ENCODE measurements at places on chromosomes 4 and X. TPM values are rescaled to one million over a fixed set of nuclear protein-coding genes. Genes with fewer than 3 reads are reported as not detected.
A peak's percentile ranks its signal among the peaks of the same experiment; 100 is the strongest.

- no peak for DNase-seq
These were observed 33.6 kb downstream of the LNX1 start for GRCh38 chr4:53557669-53558064.

GRCh38 chrX:129472116-129472515 lies 51.2 kb downstream of the SMARCA1 start:
- DNase-seq: no peak

DNA sequence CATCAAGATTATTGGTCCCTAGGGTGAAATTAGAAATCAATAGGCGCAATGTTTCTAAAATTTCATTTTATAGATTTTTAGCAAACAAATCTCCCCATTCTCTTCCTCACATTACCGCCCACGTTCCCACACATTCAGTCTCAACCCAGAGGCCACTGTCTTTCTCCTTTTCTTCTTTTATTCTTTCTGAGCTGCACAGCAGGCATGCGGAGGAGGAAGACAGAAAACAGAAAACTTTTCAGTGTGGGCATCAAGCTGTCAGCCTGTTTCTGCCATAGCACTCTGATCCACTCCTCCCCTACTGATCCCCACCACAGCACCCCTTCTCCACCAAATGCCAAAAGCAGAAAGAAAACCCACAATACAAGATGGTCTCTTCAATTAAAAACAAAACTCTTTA lies 94.8 kb upstream of the ADAMTS3 start:
- no peak for DNase-seq

GRCh38 chr4:29538889-29539646 lies 1181.1 kb upstream of the PCDH7 start:
- no peak for DNase-seq

DNA sequence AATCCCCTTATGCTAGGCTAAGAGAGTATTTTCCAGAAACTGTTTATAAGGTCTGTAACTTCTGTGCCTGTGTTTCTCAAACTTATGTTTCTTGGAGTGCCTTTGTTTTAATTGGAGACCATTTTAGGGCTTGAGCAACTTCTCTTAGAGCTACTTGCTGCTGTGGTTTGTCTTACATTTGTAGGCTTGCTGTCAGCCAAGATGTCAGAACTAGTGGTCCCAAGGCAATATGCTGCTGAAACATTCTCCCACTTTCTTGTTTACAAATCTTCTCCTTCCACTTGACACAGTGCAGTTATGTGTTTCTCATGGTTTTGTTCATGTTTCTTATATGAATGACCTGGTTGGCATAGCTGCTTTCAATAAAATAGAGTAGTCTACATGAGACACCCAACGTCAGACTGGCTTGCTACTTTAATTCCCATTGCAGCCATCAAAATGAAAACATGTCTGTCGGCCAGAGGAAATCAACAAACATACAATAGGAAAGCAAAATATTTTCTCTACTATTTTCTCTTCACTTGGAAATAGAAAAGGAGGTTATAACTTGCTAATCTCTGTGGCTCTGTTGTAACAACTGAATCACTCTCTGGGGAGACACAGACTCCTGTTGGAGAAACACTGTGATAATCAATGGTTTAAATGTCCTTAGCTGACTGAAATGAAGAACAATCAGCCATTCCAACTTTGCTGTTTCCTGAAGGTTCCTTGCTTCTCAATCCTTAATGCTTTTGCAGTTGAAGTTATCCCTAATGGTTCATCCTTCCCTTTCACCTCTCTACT lies 426.4 kb downstream of the PDGFC start:
- DNase-seq: no peak

- DNase-seq: peak; percentile 75
These were observed 80.9 kb downstream of the FAM114A1 start for GRCh38 chr4:38948551-38948950.

DNA sequence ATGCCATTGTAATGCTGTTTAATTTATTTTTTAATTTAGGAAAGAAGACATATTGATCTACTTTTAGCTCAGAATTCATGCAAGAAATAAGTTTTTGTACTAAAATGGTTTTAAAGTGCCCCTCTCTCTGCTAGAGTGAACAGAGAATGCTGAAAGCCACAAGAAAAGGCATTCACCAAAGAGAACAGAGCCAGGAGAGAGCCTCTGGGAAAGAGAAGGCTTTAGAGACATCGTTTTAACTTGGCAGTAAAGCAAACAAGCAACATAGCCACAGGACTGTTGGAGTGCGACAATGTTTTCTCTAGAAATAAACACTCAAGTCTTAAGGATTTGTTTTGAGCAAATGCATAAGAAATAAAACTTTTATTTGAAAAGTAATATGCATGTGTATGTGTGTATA lies 484.1 kb upstream of the CPEB2 start:
- DNase-seq: no peak

DNA sequence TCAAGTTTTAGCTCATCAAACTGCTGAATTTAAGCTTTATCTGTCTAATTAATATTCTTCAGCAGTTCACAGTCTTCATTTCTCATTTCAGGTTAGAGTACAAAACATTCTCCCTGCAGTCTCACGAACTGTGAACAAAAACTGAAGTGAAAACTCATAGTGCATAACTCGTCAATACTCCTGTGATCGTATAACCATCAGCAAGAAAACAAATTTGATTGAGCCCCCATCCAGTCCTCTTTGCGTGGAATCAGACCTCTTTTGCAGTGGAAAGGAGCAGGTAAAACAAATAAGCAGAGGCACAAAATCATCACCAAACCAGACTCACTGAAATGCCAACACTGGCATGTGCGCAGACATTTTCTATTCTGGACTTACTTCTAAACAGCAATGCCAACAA lies 12.7 kb downstream of the ADAM29 start:
- no peak for DNase-seq

- DNase-seq: peak; percentile 18
These were observed 21.4 kb upstream of the PLCXD1 start for GRCh38 chrX:259692-260355.

GRCh38 chr4:83388313-83388676 lies 53.6 kb upstream of the HPSE start:
- DNase-seq: no peak

GRCh38 chr4:83996254-83996653 lies 460.3 kb downstream of the GPAT3 start:
- DNase-seq: no peak

- no peak for DNase-seq
These were observed 46.2 kb downstream of the FAM9B start for GRCh38 chrX:8987672-8988250.

- no peak for DNase-seq
These were observed 3.2 kb downstream of the SEL1L3 start for GRCh38 chr4:25859429-25860148.

- DNase-seq: no peak
These were observed 673.8 kb downstream of the STIM2 start for GRCh38 chr4:27534488-27534887.

- no peak for DNase-seq
These were observed 103.9 kb upstream of the RAB40AL start for GRCh38 chrX:102833136-102833535.

DNA sequence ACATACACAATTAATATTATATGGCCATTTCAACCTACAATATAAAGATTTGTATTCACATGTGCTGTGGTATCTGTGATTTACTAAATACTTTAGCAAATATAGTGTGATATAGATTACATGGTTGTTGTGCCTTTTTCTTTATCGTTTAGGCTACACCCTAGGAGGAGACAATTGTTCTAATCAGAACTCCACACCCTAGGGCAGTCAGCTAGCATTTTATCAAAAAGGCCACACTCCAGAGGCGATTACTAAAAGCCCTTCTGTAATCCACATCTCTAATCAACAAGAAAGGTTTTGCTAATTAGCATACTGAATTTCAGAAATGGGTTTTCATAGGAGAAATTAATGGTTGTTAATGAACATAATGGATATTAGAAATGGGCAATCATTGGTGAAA lies 319.5 kb upstream of the NOCT start:
- DNase-seq: no peak

DNA sequence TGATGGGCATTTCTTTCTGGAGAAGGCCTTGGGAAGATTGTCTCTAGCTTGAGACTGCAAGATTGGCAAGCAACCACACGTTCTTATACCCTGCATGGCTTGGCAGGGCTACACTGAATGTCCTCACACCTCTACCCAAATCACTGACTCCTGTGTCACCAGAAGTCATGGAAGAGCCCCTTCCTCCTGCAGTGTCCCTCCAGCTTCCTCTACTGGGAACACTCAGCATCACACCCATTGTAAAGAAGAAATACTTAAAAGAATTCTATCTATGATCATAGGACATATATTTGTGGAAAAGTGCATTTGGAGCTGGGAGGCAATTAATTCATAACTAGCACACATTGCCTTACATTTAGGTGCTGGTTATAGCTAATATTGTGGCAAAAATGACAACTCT lies 113.1 kb downstream of the CCSER1 start:
- no peak for DNase-seq

DNA sequence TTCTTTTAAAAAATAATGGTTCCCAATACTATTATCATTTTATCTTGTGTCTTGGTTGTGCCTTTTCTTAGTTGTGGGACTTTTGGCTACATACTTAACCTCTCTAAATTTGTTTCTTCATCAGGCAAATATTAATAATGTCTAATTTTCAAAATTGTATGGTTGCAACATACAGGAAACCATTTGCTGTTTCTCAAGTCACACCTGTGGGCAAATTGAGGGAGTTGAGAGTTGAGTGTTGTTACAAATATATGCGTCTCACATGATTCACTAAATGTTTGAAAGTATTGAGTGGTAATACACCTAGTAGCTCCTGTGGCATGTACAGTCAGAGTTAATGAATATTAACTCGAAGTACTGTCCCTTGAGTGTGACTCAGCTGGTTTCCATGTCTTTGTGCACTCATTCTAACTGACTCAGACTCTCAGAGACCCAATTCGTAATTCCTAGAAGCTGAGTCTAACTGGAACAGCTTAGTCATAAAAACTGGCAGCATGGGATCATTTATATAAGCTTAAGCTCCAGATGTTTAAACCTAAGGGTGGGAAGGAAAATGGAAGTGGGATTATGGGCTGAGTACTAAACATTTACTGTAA lies 802.4 kb downstream of the TRIML1 start:
- DNase-seq: no peak

DNA sequence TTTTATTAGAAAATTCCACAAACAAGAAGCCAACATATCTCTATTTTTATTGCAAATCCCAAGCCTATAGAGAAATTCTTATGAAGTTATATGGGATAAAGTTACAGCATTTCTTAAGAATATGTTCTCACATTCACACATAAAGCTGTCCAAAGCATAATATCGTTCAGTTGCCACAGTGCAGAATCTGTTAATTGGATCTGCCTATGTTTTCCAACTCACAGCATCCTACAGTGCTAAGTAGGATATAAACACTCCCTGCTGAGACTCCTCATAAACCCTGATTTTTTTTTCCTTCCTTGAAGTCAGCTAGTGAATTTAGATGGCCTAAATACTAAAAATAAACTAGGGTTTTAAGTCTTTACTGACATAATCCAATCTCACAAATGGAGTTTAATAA lies 307.9 kb downstream of the PDGFC start:
- no peak for DNase-seq

- no peak for DNase-seq
These were observed 21.5 kb downstream of the DNAAF6 start for GRCh38 chrX:107227780-107228485.

ALB gene
- total RNA-seq: not detected

ZRSR2 gene
- 8.3 TPM for total RNA-seq

LRCH2 gene
- 0.54 TPM for total RNA-seq

CXCL8 gene
- total RNA-seq: 0.21 TPM

PROM1 gene
- 1.2 TPM for total RNA-seq

GLOD5 gene
- not detected for total RNA-seq

ADAM29 gene
- not detected for total RNA-seq

Data from psoas muscle (tissue), 8 donors.